ENCODE measurements at places on chromosomes 1 and 21. TPM values are rescaled to one million over a fixed set of nuclear protein-coding genes. Genes with fewer than 3 reads are reported as not detected.

Gene COL6A2
- total RNA-seq, result 0.17 TPM

DNA sequence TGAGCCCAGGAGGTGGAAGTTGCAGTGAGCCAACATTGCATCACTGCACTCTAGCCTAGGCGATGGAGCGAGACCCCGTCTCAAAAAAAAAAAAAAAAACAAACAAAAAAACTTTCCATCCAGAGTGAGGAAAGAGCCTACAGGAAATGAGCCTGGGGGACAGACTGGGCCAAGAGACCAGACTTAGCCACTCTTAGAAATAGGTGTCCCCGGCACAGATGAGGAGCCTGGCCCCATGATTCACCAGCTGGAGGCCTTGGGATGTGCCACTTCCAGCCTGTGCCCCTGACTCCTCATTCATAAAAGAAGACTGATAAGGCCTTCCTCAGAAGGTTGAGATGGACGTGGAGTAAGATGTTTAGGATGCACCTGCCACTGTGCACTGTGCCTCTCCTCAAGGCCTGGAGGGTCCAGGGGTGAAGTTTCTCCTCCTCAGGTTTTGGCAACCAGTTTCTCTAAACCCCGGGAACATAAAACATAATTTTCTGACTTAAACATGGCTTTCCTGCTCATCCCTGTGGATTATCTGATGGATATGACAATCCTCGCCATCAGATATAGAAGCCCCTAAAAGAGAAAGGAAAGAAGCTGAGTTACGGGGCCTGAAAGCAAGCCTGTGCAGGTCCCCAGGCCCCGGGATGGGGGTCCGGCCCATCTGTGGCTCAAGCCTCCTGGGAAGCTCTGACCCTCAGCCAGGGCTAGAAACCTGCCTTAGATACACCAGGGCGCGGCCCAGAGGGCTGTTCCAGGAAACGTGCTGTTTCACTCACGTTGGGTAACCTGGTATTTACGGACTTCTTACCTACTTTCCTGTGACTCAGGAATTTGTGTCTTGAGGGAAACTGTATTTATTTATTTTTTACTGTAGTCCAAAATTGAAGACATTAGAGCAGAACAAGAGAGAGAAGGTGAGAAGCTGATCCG, 26.0 kb downstream of the MX1 start:
- no peak for DNase-seq

- no peak for DNase-seq
Measured at GRCh38 chr21:36858320-36858957, 108.0 kb downstream of the HLCS start.

Gene KRTAP11-1
- total RNA-seq, result not detected

Gene GBP4
- 0.14 TPM for total RNA-seq

Gene NTNG1
- 8.4 TPM for total RNA-seq

Gene CD1D
- total RNA-seq, result 3.9 TPM

DNA sequence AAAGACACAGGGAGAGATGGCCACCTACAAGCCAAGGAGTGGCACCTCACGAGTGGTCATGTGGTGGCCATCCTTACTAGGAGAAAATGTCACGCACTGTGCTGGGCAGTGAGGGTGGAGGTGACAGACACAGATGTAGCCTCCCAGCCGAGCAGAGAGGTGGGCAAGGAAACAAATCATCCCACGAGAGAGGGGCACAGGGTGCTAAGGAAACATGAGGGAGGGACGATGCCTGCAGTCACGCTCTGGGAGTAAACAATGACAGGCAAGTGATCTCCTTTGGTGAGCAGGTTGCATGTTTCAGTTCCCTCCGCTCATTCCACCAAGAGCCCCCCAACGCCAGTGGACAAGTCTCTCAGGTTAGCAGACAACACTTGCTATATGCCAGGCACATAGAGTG, 65.8 kb downstream of the CD247 start:
- DNase-seq, result no peak

Gene RGS1
- total RNA-seq, result not detected

DNA sequence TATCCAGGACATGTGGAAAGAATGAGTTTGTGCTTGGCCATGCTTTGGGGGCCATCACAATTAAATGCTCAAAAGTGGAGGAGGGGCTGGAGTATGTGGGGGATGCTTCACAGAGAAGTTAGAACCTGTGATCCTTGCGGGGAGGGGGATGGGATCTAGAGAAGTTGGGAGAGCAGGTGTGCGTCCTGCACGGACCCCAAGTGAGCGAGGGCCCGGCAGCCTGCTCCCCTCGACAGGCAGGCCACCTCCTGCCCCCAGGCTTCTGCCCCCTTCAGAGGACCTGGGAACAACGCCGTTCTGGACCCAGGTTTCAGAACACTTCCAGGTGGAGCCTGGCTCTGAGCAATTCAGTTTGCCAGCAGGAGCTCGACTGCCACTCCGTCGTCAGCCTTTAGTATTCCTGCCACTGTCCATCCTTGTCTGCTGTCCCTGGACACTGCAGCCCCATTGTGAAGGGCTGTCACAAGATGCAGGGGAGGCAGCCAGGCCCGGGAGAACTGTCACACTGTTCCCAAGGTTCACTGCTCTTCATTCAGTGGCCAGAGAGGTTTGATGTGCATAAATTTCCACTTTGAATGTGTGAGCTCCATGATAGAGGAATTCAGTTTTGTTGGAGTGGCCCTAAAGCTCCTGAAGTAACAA, 112.2 kb downstream of the DHRS3 start:
- no peak for DNase-seq

Gene GSTM1
- 19.5 TPM for total RNA-seq

- peak; percentile 67 for DNase-seq
Measured at GRCh38 chr1:98920441-98921110, 84.1 kb downstream of the PLPPR5 start.

DNA sequence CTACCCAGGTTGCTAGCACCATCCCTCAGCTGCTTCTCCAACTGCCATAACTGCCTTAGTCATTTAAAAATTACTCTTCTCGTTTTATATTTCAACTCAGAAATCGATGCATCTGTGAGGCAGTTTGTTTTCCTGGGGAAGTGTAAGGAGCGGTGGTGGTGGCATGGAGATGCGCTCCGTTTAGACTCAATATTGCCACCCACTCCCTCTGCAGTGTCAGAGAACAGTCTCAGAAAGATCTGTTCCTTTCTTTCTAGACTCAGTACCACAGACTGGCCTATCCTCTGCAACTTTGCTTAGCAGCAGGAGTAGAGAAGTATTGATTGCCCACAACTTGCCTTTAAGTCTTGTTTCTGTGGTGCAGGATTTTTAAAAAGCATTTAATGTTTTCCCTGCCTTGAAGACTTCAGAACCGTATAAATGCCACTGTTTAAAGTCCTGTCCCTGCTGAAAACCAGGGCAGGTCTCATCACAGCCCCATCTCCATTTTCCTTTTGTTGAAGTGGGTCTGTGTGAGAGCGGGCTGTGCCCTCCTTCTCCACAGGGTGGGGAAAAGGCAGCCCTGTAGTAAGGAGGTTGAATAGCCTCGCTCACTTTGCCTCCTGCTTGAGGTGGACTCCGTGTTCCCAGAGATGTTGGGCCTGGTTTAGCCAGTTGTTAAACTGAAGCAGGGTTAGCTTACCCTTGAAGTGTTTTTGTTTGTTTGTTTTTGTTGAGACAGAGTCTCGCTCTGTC, 105.2 kb downstream of the NFIA start:
- DNase-seq, result no peak

DNA sequence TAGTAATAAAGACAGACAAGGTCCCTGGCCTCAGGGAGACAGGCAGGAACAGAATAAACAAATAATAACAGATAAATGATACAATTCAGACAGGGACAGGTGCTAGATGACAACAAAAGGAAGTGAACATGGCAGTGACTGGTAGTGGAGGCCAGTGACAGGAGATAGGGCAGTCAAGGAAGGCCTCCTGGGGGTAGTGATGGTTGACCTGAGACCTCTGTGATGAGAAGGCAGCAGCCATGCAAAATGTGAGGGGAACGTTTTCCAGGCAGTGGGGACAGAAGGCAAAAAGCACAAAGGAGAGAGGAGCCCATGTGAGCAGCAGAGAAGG, 18.5 kb downstream of the OPTC start:
- DNase-seq, result no peak

Gene IL22RA1
- total RNA-seq, result 7.0 TPM

Gene HOOK1
- 6.3 TPM for total RNA-seq

DNA sequence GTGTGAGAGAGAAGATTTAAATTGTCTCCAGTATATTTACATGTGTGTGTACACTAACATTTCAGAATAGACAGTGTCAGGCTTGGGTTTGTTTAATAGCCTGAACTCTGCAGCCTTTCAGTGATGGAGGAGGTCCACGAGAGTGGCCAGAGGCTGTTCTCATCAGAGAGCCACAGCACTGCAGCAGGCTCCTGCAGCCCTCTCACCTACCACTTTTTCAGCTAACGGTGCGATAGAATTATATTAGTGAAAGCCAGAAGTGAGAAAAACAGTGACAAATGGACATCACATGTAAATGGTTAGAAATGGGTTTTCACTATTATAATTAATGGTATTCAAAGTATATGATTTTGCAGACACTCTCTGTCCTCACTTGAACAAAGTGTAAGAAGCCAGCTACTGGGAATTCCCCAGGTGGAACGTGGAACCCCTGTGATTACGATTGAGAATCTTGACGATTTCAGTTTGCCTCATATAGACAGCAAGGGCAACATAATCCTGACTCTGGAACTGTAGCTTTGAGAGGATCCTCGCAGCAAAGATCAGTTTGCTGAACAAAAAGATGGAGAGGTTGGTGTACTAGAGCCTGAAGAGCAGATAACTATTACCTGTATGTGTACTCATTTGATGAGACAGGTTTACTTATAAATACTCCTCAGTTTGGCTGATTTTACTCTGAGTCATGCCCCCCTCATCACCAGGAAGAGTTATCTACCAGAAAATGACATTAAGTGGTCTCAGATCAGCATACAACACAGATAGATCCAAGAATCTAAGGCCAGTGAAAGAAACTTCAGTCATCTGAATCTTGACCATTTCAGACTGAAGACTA, 31.4 kb downstream of the IFI16 start:
- DNase-seq, result no peak

Gene NCMAP
- 0.04 TPM for total RNA-seq

DNA sequence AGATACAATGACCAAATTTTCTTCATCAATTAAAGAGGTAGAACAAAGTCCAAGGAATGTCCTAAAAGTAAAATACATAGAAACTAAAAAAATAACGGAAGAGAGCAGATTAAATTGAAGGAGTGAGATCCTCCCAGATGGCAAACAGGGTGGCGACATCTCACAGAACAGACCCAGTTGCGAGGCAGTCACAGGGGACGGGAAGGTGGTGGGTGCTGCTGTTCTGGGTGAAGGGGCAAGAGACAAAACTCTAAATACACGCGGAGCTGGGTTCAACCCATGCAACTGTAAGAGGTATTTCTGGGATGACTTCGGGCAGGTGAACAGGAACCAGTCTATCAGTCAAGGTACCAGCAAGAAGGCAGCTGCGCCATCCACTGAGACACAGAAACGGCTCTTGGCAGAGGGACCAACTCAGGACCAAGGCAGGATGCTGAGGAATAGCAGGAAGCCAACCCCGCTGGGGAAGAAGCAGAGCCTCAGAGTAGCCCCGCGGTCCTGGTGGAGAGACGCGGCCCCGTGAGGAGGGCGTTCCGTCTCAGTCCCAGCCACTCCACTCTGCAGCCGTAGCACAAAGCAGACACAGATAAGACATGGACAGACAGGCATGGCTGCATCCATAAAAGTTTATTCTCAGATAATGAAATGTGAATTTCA, 32.2 kb downstream of the WDR4 start:
- no peak for DNase-seq

Gene TRMT13
- 11.0 TPM for total RNA-seq

- no peak for DNase-seq
Measured at GRCh38 chr1:231499148-231499763, 29.2 kb upstream of the TSNAX start.

DNA sequence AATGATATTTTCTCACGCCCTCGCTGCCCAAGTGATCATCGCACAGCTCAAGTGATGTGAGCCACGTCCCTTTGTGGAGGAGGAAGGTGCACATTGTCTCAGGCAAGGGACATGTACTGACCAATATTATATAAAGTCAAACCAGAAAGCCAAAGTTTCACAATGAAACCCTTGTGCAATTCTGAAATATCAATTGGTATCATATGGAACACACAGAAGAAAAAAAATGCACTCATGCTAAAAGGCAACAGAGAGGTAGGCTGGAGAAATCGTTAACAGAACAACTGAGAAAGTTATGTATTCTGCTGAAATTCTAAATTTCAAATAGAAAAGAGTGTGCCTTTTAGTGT, 1.9 kb downstream of the JAM2 start:
- no peak for DNase-seq

Gene KAZN
- 8.7 TPM for total RNA-seq

DNA sequence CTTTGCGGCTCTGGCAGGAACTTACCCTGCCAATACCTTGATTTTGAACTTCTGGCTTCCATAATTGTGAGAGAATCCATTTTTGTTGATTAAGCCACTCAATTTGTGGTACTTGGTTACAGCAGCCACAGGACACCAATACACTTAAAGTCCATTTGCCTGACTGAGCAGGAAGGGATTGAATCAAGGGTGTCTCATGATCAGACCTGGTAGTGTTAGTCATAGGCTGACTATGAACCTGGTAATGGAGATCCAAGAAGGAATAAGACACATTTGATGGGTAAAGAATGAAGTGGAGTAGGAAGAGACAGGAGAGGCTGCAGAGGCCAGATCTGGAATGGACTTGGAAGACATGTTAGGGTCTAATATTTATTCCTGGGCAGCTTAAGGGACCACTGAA, 31.2 kb upstream of the MAP1LC3C start:
- DNase-seq, result peak; percentile 79

Gene DIP2A
- 30.6 TPM for total RNA-seq
